ENCODE measurements at places on chromosomes 2 and 18. TPM values are rescaled to one million over a fixed set of nuclear protein-coding genes. Genes with fewer than 3 reads are reported as not detected.

GRCh38 chr18:44409071-44409470, 271.6 kb upstream of the SETBP1 start:
- no peak for DNase-seq

DNA sequence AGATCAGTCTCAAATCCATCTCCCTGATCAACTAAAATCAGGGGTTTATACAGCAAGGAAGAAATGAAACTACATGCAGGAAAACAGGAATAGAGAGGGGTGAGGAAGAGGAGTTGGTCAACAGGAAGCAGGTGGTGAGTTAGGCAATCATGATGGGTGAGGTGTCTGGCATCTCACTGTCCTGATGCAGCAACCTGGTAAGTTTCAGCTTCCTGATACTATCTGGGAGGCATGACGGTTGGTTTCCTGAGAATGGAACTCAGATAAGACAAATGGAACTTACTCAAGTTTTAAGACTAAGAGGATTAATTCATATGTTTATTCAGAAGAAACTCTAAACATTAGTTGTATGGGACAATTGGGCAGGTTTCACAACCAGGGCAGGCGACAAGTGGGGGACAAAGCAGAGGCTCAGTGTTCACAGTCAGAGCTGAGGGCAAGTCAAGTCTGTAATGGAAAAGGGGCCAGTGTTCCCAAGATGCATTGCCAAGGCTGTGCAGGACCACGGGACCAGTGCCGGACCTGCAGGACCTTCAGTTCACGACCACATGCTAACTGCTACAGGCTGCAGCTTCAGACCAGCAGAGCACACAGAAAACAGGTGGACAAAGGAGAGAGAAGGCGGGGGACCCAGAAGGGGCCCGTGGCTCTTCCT, 17.7 kb upstream of the GALM start:
- no peak for DNase-seq

DNA sequence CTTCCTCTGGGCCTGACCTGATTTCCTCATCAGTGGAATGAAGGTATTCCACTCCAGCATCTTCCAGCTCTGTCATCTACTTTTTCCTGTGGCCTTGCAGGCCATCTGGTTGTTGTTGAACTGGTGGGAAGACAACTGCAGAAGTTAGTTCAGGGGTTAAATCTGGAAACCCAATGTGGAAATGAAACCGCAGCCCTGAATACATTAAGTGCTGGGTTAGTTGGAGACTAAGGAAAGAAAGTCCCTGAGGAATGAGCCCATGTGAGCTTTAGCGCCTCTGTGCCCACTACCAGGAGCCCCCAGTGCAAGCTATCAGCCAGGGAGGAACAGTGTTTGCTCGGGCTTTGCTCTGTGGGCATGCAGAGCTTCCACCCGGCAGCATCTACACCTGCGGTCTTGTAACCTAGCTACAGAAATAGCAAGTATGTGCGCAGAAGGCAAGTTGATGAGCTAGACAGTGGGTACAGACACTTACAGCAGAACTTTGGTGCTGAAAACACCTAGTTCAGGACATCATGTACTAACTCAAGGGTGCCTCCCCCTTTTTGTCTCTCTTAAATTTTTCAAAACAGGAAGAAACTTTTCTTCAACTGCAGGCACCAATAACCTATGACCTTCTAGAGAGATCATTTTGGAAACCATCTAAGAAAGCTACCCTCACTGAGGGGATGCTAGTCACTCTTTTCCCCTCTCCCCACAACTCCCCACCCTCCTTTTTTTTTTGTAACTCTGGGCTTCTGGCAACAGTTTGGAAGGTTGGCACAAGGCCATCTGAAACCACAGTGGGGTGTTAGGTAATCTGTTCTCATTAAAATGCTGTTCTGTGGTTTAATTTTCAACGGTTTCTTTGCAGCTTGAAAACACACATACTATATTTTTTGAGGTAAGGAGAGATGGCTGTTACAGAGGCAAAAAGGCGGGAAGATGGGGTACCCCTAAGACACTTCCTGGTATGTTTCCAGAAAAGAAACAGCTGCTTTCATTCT, 18.3 kb upstream of the CXCR4 start:
- no peak for DNase-seq

DNA sequence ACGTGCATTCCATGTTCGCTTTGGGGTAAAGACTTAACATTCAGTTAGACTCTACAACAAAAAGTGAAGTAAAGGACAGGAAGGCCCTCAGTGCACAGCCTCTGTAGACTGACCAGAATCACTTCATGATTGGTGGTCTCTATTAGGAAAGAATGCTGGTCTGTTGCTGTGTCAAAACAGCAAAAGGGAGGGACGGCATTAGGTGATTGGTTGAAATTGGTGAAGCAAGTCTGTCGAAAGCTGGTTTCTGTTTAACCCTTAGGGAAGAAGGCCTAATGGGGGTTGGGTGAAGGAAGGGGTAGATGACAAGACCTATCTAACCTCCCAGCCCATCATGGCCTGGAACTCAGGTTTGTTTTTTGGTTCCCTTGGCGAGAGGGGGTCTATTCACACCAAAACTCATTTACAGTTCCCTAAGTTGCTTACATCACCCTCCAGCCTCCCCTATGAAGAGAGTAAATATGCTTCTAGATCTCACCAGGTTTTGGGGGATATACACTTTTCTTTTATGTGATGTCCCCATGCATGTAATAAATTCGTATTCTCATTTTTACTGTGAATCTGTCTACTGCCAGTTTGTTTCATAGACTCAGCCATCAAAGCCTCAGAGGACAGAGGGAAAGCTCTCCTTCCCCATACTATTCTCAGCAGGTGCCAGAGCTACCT, 65.6 kb downstream of the TMEM17 start:
- DNase-seq: no peak

Gene SKA1
- total RNA-seq: 2.9 TPM

Measured in umbilical cord (tissue), 2 donors.